Osteocyte (in vitro differentiated cells): ENCODE measurements at places on chromosomes 11 and 22. TPM values are rescaled to one million over a fixed set of nuclear protein-coding genes. Genes with fewer than 3 reads are reported as not detected.

GRCh38 chr22:40436505-40437431 is 66.4 kb downstream of the SGSM3 start:
- no peak for DNase-seq

DNA sequence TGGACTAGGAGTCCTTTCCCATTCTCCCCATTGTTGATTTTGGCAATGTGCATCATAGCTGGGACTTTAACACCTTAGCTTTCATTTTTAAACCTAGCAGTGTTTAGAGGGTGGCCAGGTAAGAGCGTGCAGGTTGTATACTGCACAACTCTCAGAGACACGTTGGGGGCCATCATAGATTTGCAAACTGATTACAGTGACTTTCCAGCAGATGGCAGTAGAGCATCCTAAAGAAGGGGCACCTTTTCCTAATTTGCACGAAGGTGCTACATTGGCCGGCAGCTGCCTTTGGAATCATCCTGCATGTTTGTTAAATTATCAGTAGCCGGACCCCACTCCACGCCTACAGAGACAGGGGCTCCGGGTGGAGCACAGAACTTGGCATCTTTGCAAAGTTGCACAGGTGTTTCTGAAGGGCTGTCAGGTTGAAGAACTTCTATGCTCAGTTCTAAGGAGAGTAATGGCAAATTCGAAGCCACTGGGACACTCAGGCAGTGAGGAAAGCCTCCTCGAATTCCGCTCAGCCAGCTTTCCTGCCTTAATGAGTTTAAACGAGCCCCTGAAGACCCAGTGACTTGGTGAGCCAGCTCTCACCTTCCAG is 7.7 kb downstream of the LHFPL7 start:
- no peak for DNase-seq

DNA sequence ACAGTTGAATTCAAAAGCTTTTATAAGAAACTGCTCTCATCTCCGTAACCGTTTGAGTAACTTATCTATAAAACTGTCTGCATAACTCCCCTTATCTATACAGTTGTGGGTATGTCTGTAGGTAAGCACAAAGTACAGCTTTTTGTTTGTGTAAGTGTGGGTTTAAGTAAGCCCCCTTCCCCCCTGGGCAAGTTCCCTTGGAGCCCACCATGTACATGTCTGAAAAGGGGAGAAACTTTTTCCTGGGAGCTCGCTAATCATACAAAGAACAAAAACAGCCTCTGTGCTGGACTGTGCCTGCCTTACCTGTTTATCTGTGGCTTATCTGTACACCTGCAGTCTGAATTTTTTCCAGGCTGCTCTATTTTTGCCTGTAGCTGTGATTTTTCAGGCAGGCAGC is 36.3 kb upstream of the TMEM45B start:
- DNase-seq, result no peak

GRCh38 chr22:18057568-18058209 is 20.1 kb upstream of the PEX26 start:
- DNase-seq, result no peak

DNA sequence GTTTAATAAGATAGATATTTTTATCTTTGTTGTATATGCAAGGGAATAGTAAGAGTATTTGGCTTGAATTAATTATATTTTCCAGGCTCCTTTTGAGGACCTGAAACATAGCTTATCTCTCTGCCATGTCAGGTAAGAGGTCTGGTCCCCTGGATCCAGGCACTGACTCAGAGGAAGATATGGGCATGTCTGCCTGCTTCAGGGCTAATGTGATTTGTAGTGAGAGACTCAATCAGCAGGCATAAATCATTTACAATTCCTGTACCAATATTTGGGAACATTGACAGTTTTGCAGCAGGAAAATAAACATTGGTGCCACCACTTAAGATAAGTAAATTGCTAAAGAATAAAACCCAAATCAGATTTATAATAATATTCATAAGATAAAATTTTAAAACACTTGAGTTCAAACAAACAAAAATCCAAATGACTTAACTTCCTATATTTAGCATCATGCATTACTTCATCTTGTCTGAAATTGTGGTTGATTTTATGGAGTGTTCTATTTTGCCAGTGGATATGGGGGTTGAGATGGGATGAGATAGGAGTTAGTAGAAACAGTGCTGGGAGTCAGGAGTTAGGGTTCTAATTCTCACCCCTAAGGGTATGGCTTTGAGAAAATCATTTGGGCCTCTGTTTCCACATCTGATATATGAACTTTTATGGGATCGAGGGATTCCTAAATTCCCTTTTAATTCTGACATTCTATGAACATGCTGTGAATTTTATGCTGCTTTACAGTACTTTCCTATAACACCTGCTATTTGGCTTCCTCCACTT is 5.1 kb upstream of the CALCA start:
- DNase-seq, result no peak

DNA sequence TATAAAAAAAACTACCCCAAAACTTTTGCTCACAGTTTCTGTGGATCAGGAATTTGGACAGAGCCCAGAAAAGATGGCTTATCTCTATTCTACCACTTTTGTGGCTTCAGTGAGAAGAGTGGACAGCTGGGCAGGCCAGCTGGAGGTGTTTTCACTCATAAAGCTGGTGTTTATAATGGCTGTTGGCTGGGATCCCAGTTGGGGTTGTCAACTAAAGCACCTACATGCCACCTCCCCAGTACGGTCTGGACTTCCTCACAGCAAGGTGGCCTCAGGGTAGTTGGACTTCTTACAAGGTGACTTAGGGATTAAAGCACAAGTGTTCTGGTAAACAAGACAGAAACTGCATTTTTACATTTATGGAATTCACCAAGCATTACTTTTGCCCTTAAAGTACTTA is 171.0 kb downstream of the NELL1 start:
- no peak for DNase-seq

GRCh38 chr11:8641332-8641731 is 41.1 kb downstream of the TRIM66 start:
- DNase-seq, result no peak

- no peak for DNase-seq
These were observed 13.0 kb upstream of the OR6A2 start for GRCh38 chr11:6812390-6813005.

- DNase-seq, result no peak
These were observed 22.7 kb downstream of the NCAM1 start for GRCh38 chr11:112983887-112984286.

DNA sequence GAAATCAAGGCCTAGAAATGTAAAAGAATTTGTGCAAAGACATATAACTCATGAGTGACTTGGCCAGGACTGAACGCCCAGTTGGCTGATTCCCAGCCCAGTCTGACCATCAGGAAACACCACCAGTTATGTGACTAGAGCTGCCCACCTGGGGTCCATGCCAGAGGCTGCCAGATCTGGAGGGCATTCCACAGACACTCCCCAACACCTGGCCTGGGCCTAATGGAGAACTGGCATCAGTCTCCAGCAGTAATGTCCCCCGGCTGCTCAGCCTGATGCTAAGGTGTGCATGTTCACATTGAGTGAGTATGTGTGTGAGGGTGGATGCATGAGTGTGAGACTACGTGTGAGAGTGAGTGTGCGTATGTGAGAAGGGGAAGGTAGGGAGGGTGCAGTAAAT is 15.7 kb downstream of the PLAAT3 start:
- no peak for DNase-seq

DNA sequence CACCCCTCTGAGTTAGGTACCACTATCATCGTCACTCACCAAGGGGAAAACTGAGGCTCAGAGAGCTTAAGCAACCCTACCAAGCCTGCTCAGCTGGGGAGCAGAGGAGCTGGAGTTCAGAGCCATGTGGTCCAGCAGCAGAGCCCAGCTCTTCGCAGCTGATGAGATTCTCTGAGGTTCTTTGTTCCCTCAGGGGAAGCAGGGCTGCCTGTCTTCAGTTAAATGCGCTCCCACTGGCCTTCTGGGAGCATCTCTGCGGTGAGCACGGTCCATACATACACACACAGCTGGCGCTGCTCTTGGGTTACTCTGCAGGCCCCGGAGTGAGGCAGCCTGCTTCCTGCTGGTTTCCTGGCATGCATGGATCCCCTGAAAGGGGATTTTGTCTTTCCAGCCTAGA is 5.2 kb upstream of the PTGDR2 start:
- DNase-seq, result no peak

- DNase-seq, result no peak
These were observed 692.9 kb downstream of the OPCML start for GRCh38 chr11:132839236-132839945.

DNA sequence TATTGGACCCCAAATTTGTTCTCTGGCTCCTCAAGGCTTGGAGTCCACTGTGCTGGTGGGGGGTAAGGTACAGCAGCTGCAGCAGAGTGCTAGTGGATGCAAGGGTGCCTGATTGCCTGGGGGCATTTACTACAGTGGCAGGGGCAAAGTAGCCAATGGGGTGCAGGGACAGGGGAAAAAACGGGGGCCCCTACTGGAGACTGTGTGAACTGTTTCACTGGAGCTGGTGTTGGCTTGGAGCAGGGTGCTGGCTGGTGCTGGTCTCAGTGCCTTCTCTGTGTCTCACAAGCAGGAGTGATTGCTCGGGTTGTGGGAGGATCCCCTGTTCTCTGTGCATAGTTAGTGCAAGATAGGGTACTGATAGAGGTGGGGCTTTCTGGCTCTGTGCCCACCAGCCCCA is 935.9 kb downstream of the JRKL start:
- DNase-seq, result no peak

DNA sequence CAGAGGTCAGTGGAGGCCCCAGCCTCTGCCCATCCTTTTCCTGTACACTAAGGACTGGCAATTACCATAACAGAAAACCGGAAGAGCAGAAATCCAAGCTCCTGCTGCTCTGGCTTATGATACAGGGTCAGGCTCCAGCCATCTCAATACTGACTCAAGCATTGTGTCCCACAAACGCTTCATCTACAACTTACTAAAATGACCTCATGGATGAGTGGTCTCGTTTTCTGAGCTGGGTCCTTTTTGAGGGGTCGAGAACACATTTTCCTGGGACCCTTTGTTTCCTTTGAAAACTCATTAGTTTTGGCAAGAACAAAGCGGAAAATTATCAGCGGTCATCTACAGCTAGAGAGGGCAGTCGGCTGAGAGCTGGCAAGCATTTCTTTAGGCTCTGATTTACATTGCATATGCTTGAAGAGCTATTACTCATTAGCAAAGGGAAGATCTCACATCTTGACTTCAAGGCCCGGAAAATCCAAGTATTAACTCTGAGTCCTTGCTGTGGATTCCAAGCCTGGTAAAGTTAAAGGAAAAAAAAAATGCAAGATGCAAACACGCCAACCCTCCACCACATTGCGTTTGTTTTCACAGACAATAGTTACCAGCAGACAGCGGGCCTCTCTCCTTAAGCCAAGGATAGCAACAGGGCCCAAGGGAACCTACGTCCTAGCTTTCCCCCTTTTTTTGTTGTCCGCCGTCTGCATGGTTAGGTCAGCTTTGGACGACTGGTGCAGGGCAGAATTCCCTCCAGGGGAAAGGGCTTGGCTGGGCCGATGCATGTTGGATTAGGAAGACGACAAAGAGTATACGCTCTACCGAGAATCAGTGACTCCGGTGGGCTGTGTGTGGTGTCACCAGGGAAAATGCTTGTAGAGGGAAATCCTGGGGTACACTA is 1.8 kb downstream of the TESMIN start:
- no peak for DNase-seq

DNA sequence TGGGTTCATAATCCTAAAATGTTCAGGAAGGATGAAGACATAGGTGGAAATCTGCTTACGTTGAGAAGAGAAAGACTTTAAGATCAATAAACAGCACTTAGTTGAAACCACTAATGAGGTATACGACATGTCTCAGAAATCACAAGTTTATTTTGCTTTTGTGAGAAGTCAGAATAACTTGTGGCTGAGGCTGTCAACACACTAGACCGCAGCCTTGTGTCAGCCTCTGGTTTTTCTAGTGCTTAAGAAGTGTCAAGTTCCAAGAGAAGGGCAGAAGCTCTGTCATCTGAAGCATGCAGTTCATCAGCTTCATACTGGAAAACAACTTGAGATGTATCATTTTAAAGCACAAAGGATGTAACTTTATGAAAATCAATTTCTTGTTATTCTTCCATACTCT is 420.9 kb downstream of the METTL15 start:
- DNase-seq, result no peak

The ARL14EP gene
- 21.6 and 21.7 TPM in 2 replicates for total RNA-seq

DNA sequence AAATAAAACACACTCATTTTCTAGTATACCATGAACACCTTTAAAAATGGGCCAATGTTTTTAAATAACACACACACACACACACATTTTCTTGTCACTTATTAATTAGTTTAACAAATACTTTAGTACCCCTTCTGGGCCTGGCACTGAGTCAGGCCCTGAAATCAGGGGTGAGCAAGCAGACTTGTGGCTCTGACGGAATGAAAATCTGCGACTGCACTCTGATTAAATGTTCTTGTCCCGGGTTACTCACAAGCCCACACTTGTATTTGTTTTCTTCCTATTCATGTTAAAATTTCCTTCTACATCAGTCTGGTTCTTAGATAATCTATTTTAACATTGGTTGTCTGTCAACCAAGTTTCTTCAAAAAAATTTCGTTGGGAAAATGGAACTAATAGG is 43.0 kb upstream of the PDGFD start:
- no peak for DNase-seq

GRCh38 chr11:115201111-115201792 is 303.0 kb downstream of the CADM1 start:
- DNase-seq, result no peak

The NEFH gene
- total RNA-seq, result 0.62 and 1.4 TPM in 2 replicates

DNA sequence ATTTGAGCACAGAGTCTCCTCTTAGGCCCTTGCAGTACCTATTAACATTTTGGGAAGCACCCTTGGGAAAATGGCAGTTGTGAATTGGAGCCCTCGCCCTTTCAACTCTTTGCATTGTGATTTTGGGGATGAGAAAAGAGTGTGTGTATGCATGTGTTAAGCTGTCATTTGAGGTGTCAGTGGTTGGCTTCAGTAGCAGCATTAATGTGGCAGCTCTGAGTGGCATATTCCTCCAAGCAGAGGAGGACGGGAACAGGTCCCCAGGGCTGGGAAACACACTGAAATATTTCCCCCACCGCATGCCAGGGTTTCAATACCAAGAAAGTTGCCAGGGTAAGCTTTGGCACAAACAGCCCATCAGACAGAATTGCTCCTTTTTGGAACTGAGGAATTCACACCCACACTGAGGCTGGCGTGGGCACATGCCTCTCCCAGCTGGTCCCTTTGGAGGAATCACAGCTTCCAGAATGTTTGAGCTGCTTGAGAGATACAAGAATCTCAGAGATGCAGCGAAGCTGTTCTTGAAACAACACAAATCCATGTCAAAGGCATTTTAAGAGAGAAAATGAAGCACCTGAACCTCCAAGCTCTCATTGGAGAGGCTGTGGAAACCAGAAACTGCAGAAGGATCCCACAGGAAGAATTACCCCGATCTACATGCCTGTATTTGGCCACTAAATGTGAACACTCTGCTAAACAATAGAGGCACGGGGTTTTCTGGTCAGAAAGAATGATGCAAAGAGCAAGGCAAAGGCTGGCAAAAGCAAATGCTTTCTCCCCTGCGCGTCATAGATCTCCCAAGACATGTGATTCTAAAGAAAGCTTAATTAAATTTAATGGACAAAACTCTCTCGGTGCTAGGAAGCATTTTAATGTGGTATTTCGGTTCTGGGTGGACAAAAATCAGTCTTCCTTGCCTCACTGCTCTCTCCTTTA is 67.2 kb upstream of the RCN1 start:
- DNase-seq, result no peak

The PKP3 gene
- total RNA-seq, result 0.40 and 0.50 TPM in 2 replicates

The SLC22A12 gene
- total RNA-seq, result not detected in 2 replicates

The FXYD2 gene
- total RNA-seq, result 0.91 TPM in 1 of 2 replicates, not detected in the other
